GM12865 (cell line): ENCODE measurements at places on chromosomes 6 and 20.

- no peak for DNase-seq
Observed at GRCh38 chr20:20000211-20000968, 16.8 kb upstream of the NAA20 start.

DNA sequence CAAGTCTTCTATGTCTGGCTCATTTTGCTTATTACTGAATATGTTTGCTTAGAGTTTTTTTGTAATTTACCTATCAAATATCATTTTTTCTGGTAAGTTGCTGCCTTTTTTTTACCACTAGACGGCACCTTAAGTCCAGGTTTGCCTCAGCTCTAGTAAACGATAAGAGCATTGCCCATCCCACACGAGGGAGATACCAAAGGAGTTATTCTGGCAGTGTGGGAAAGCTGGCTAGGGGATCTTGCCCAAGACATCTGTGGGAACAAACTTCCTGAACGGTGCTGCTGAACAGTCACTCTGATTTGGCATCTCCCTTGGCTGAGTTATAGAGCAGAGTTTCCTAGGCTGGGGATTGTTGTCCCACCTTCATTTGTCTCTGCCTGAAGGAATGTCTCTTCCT is 306.4 kb downstream of the COL12A1 start:
- peak; percentile 12 for DNase-seq

DNA sequence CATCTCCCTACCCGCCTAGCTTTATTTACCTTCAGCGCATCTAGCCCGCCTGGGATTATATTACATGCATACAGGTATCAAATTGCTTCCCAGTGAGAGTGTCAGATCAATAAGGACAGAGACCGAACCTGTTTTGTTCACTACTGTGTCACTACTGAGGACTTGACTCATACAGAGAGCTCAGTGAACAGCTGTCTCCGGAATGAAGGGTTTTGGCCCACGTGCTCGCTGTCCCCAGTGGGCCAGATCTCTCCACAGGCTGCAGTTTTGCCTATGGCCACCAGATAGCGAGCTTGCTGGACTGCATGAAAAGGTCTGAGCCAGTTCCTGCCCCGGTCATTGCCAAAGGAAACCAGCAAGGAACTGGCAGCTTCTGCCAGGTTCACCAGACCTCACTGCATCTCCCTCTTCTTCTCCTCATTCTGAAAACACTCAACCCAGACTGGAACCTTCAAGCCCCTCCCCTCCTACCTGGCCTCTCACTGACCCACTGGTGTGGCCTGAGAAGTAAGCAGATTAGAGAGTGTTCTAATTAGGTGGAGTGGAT is 150.8 kb downstream of the ZMYND8 start:
- DNase-seq = peak; percentile 82

DNA sequence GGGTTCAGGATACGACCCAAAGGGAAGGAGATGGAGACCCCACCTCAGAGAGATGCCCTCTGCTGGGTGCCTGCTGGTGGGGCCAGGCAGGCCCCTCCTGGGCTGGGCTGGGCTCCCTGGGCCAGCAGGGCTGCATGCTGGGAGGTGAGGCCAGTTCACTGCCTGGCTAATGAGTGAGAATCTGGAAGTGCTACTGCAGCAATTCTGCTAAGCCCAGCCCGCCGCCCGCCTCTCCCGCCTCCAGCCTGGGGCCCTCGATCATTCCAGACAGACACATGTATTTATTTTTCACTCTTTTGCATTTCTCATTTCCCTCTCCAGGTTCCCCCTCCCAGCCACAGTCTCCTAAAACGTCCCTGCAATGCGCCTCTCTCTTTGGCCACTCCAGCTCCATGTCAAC is 79.6 kb downstream of the CDH22 start:
- no peak for DNase-seq

DNA sequence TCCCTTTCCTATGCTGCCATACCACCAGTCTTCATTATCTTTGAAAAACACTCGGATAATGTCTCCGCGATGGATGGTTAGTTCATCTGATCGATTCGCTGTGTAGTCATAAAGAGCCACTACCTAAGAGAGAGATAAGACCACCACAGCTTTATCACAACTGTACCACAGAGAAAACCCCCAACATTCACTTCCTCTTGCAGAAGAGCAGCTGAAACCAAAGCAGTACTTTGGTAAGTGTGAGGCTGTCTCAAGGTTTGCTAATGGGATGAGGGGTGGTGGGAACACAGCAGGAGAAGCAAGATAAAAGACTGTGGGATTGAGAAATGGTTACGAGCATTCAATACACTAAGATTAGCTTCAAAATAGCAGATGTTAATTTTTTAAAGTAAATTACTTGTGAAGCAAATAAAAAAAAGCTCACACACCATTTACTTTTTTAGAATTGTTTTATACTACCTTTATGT is 142.1 kb downstream of the MYB start:
- peak; percentile 86 for DNase-seq

DNA sequence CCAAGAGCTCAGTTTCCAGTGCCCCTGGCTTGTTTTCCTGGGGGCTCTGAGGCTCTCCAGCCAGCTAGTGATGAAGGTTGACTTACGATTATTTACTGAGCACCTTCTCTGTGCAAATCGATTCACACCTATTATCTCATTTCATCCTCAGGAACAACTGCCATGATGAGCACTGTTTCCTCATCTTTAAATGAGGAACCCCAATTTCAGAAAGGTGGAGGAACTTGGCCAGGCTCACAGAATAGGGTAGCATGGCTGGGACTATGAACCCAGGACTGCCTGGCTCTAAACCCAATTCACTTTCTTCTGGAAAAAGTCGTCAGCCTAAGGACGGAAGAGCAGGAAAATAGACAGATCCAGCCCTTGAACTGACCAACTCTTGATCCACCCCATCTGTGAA is 3.5 kb upstream of the BPI start:
- DNase-seq = no peak

- no peak for DNase-seq
Observed at GRCh38 chr6:162868397-162868796, 140.6 kb downstream of the PACRG start.

DNA sequence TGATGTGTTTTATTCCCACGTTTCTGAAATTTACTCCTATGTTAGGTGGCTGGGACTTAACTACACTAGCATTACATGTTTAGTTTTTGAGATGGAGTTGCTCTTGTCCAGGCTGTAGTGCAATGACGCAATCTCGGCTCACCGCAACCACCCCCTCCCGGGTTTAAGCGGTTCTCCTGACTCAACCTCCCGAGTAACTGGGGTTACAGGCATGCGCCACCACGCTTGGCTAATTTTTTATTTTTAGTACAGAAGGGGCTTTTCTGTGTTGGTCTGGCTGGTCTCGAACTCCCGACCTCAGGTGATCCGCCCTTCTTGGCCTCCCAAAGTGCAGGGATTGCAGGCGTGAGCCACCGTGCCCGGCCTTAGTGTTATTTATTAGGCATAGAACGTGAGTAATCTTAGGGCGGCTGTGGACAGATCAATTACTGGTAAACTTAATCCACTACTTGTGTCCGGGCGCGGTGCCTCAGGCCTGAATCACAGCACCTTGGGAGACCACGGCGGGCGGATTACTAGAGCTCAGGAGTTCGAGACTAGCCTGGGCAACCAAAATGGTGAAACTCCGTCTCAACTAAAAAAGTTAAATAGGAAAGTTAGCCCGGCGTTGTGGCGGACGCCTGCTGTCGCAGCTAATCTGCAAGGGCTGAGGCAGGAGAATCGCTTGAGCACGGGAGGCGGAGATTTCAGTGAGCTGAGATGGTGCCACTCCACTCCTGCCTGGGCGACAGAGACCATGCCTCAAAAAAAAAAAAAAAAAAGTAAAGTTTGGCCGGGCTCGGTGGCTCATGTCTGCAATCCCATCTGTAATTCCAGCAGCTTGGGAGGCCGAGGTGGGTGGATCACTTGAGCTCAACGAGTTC is 123.7 kb upstream of the BTN3A2 start:
- peak; percentile 69 for DNase-seq

DNA sequence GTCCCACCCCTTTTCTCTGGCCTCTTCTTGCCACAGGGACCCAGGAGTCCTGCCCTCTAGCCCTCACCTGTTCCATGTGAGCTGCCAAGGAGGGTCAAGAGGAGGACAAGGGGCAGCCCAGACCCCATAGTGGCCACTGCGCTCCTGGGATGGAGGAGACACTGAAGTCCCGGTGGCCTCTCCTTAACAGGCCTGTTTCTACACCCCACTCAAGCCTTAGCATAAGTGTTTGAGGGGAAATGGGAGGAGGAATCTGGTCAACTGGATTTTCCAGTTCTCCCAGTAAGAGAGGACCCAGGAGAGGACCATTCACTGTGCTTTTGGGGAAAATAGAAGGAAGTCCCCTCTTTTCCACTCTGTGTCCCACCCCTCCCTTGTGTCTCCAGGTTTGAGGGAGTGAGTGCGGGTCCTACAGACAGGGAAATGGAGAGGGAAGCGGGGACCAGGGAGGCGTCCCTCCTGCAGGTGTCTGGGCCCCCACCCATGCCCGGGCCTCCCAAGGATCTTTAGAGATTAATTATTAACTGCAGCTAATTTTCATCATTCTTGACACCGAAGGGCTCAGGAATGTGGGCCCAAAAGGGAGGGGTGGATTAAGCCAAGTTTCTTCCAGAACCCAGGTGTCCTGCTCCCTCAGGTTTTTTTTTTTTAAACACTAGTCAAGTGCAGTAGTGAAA is at the start of gene SFTA2:
SFTA2 (minus strand) TSS at position 202 of the 677 bp plus-strand sequence; CDS start at position 128, 74 bp downstream.
- DNase-seq = no peak

GRCh38 chr6:47342824-47343223 is 33.1 kb upstream of the TNFRSF21 start:
- no peak for DNase-seq

DNA sequence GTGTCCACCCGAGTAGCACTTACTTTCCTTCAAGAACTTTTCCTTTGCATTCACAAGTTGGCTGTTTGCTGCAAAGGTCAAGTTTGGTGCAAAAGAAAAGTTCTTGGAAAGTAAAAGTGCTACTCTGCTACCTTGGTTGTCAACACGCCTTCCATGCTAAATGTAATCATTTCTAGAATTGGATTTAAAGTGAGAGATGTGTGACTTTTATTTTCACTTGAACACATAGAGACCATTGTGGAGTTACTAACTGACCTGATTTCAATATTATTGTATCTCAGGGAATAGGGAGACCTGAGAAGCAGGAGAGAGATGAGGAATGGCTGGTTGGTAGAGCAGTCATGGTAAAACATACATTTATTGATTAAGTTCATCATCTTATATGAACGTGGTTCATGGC is 49.7 kb upstream of the IFNGR1 start:
- DNase-seq = no peak

DNA sequence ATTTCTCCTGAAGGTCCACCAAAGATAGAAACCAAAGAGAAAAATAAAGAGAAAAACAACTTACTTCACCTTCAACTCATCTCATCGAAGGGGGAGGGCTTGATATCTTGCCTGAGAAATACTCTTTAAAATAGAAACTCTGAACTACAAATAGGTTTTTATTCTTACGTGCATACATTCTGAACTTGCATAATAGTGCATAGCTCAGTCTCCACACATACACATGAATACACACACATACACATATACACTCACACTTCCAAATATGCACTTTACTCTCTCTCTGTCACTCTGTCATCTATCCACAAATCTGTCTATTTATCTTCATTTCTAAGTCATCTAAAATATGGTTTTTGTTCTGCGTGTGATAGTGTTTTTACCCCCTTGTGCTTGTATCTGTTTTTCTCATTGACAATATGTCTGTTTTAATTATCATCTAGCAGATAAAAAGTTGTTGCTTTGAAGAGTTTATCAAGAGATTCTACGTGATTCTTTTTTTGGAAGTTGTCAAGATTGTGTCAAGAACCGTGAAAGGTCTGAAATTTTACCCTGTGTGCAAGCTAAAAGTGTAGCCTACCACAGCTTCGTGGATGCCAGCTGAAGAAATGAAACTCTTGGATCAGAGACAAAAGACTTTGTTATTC is 468.8 kb downstream of the EPM2A start:
- DNase-seq = no peak

DNA sequence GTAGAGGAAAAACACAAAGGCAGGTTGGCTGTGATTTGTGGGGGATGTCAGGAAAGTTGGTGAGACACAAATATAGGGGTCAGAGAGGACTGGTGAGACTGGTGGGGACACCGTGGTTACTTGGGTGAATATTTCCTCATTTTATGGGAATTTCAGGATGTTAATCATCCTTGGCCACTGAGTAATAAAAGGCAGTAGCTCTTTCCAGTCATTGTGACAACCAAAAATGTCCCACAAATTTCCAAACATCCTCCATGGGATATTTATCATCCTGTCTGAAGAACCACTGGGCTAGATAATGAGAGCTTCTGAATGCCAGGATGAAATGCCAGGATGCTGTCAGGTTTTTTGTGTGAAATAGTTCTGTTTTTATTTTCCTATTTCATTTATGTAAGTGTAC is 374.1 kb downstream of the CD109 start:
- no peak for DNase-seq

DNA sequence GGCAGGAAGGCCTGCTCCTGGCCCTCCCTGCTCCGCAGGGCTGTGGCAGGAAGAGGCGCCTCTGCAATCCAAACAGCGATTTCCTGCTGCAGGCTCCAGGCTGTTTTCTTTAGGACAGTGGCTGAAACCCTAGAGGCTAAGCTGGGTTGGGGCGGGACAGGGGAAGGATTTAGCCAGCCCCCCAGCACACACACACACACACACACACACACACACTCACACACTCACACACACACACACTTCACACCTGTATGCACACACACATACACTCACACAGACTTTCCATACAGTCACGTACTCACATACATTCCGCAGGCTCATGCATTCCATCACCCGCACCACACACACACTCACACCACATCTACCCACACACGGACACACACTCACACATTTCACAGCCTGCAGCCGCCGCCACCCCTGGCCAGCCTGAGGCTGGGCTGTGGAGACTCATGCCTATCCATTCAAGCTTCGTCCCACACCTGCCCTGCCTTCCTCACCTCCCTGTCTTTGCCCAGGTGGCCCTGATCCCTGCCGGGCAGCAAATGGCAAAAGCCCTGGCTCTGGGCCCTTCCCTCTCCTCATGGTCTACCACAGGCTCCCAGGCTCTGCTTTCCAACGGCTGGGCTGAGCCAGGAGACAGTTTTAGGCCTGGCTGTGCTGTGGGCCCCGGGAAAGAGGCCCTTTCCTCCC is 17.9 kb downstream of the MDFI start:
- DNase-seq = no peak

DNA sequence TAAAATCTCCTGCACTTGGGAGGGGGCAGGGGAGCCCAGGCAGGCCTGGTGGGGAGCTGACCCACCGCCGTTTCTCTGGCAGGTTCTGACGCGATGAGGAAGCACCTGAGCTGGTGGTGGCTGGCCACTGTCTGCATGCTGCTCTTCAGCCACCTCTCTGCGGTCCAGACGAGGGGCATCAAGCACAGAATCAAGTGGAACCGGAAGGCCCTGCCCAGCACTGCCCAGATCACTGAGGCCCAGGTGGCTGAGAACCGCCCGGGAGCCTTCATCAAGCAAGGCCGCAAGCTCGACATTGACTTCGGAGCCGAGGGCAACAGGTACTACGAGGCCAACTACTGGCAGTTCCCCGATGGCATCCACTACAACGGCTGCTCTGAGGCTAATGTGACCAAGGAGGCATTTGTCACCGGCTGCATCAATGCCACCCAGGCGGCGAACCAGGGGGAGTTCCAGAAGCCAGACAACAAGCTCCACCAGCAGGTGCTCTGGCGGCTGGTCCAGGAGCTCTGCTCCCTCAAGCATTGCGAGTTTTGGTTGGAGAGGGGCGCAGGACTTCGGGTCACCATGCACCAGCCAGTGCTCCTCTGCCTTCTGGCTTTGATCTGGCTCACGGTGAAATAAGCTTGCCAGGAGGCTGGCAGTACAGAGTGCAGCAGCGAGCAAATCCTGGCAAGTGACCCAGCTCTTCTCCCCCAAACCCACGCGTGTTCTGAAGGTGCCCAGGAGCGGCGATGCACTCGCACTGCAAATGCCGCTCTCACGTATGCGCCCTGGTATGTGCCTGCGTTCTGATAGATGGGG is 3.0 kb downstream of the PRND start:
- DNase-seq = no peak

- no peak for DNase-seq
Observed at GRCh38 chr6:50091641-50092040, 41.9 kb upstream of the DEFB112 start.
